ENCODE measurements at places on chromosomes 7 and 10.
A peak's percentile ranks its signal among the peaks of the same experiment; 100 is the strongest.

DNA sequence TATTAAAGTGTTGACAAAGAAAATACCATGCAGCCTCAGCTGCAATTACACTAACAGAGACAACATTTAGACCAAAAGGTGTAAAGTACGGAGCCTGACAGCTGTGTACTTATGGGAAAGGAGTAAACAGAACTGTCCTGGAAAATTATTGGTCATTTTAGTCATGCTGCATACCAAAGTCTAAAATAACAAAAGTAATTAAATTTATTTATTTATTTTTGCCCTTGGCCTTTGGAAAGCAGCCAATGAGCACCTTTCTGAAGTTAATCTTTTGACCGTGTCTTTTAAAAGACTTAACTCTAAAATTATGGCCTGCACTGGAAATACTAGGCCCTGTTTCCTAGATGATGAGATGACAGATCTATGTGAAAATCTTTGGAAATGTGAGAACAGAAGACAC is 597.6 kb downstream of the NXPH1 start:
- DNase-seq, result no peak

- DNase-seq, result peak; percentile 51
Measured at GRCh38 chr10:6151087-6151977, 51.4 kb upstream of the PFKFB3 start.

DNA sequence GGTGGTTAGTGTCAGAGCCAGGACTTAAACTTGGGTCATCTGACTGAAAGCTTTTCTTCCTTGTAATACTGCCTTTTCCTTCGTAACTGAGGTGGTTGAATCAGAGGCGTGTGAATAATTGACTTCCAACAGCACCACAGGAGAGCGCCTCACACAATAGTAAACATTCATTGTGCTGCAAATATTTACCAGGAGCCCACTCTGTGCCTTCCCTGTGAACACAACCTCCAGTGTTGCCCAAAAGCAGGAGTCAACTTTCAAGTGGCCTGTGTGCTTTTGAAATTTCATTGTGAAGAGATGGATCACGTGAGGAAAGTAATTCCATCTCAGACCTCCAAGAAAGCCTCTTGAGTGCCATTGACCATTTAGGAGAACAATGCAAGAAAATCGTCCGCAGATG is 60.2 kb downstream of the ADRA2A start:
- DNase-seq, result no peak

- DNase-seq, result peak; percentile 4
Measured at GRCh38 chr7:78333530-78334425, 535.2 kb downstream of the PHTF2 start.

Data from renal cortex interstitium (tissue), 15 donors.